ENCODE measurements at places on chromosomes 7 and 10.

DNA sequence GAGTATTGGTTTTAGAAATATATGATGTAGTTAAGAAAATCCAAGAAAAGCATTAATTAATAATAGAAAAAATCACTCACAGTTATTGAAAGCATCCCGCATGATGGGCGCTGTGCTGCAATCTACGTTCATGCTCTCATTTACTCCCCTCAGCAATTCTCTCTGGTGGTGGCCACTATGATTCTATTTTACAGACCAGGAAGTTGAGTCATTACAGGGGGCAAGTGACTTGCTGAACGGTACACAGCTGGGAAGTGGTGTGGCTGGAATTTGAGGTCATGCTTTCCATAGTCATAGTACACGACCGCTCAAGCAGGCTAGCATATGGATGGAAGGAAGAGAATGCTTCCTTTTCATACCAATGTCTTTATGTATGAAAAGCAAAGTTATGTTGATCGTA, 117.4 kb downstream of the TES start:
- DNase-seq = no peak

- DNase-seq = no peak
Measured at GRCh38 chr7:127578036-127578684, 7.2 kb downstream of the GCC1 start.

DNA sequence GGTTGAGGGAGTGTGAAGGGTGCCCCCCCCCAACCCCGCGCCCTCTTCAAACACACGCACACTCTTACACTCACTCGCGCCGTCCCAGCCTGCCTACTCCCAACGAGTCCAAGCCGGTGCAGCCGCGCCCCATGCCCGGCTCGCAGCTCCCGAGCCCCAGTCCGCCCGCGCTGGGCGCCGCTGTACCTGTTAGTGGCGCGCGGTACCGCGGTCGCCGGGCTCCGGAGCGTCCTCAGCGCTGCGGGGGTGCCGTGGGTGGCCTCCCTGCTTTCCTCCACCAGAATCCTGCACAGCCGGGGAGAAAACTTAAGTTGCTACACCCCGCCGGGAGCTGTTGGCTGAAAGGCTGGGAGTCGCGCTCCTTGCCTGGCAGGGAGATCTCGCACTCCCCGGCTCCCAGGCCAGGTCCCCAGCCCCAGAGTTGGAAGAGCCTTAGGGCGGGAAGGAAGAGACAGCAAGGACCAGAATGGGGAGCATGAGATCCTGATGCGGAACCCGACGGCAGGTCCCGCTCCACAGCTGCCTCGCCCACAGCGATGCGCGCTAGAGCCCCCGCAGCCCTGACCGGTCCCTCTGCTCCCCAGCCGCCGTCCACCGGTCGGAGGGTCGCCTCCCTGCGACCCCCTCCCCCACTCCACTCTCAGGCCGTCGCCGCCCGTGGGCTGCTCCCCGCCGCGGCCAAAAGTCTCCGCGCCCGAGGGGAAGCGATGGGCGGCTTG, 863 bp downstream of the ST8SIA6 start:
- DNase-seq = no peak

DNA sequence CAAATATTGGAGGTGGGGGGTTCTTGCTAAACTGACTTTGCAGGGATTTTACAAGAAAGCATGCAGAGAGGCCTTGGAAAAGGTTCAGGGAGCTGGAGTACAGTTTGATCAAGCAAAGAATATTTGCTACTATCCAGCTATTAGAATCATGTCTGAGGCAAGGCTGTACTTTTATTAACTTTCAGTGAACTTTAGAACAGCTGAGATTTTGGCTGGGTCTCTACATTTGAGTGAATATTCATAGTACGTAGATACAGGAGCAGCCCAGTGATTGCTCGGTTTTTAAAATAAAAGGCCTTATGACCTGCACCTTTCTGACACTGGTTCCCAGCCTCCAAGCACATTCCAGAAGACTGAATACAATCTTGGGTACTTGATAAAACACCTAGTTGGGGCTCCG, 496.8 kb upstream of the AKR1E2 start:
- DNase-seq = no peak

DNA sequence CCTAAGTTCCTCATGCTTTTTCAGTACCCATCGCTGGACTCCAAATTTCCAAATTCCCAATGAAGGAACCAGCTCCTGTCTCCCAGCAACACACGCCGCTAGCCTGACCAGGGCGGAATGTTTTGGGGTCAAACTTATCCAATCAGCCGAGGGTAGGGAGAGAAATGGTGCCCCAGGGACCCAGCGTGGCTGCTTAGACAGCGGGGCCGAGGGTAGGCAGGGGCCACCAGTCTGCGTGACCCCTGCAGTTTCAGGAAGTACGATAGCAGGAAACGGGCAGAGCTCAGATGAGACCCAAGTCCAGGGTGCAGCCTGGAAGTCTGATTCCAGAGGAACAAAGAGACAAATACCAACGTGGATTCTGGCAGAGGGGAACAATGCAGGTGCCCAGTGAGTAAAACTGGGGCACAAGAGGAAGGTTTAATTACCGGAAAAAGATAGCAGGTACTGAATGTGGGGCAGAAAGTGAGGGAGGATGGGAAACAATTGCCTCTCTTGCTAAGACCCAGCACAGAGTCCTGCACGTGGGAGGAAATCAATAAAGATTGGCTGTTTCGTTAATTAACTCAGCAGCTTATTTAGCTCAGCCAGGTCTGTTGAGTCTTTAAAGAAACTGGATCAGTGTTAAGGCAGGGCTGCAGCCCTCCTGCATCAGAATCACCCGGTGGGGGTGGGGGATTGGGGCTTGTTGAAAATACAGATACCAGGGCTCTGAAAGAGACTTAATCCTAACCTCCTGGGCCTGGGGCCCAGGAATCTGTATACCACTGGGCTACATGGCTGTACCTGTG, 50.4 kb upstream of the NFE2L3 start:
- DNase-seq = peak; percentile 5

GRCh38 chr10:34985823-34986222, 104.3 kb downstream of the CUL2 start:
- no peak for DNase-seq

DNA sequence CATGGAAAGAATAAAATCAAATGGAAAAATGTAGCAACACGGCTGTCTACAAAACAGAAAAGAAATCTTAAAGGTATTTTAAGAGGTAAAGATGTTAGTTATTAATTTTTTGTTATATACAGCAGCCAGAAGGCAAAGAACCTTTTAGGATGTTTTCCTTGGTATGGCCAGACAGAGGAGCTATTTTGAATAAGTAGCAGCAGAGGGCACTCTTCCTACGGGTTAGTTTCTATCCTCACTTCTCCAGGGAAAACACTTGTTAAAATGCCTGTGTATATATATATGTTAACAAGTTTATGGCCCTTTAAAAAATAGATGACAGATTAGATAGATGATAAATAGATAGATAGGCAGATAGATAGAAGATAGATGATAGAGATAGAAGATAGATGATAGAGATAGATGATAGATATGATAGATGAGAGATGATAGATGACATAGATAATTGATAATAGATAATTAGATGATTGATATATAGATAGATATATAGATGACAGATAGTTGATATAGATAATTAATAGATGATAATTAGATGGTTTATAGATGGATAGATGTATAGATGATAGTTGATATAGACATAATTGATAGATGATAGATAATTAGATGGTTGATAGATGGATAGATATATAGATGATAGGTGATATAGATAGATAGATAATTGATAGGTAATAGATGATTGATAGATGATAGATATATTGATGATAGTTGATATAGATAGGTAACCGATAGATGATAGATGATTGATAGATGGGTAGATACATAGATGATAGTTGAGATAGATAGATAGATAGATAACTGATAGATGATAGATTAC, 57.8 kb upstream of the WIPF3 start:
- peak; percentile 68 for DNase-seq

- DNase-seq = peak; percentile 54
Measured at GRCh38 chr10:117373823-117374505, 1.3 kb downstream of the PDZD8 start.

DNA sequence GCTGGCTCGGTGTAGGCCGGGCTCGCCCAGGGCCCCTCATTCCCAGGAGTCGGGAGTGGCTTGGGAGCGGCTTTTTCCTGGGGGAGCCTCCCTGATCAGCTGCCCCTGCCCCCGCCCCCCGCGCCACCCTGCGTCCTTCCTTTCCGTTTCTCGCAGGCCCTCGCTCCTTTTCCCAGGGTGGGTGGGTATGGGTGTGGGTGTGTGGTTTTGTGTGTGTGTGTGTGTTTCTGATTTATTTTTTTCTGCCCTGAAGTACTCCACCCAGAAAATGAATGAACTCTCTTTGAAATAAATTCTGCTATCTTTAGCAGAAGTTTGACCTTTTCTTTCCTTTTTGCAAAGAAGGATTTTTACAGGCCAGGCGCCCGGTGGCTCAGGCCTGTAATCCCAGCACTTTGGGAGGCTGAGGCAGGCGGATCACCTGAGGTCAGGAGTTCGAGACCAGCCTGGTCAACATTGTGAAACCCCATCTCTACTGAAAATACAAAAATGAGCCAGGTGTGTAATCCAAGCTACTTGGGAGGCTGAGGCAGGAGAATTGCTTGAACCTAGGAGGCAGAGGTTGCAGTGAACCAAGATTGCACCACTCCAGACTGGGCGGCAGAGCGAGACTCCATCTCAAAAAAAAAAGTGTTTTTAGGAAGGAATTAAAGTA, 30.0 kb upstream of the AP5Z1 start:
- DNase-seq = no peak

GRCh38 chr10:30437031-30437841, 3.3 kb downstream of the MAP3K8 start:
- DNase-seq = no peak

DNA sequence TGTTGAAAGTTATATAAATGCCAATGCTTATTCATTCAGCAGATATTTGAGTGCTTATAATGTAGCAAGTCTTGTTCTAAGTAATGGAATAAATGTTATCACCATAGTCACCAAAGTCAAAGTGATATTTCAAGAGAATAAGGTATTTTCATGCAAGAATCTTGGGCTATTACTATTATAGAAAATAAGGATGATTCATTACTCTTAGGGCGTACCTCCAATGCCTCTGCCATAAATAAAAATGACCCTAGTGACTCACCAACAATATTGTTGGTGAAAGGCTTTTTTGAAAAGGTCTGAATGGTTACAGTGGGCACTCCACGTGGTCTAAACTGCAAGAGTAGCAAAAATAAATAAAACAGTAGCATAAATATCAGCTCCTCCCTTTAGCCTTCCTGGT, 68.4 kb downstream of the RALA start:
- DNase-seq = no peak

DNA sequence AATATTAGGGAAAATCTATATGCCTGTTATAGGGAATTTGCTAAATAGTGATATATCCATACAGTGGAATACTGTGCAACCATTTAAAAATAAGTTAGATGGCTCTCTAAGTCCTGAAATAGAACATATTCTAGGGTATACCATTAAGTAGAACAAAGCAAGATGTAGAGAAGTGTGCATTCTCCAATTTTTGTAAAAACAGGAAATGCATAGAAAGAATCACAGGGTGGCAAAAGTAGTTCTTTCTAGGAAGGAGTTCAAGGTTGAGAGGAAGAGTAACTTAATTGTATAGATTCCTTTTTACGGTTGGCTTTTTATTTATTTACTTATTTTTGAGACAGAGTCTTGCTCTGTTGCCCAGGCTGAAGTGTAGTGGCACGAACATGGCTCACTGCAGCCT, 43.7 kb downstream of the ADD3 start:
- no peak for DNase-seq

DNA sequence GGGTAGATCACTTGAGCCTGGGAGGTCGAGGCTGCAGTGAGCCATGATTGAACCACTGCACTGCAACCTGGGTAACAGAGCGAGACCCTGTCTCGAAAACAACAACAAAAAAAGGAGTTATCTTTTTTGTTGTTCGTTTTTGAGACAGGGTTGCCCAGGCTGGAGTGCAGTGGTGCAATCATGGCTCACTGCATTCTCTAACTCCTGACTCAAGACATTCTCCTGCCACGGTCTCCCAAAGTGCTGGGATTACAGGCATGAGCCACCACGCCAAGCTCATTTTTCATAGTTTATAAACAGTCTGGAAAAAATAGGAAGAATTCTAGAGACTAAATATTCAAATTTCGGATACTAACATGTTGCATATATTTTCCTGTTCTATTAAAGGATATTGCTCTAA, 29.4 kb downstream of the SFXN4 start:
- DNase-seq = no peak

DNA sequence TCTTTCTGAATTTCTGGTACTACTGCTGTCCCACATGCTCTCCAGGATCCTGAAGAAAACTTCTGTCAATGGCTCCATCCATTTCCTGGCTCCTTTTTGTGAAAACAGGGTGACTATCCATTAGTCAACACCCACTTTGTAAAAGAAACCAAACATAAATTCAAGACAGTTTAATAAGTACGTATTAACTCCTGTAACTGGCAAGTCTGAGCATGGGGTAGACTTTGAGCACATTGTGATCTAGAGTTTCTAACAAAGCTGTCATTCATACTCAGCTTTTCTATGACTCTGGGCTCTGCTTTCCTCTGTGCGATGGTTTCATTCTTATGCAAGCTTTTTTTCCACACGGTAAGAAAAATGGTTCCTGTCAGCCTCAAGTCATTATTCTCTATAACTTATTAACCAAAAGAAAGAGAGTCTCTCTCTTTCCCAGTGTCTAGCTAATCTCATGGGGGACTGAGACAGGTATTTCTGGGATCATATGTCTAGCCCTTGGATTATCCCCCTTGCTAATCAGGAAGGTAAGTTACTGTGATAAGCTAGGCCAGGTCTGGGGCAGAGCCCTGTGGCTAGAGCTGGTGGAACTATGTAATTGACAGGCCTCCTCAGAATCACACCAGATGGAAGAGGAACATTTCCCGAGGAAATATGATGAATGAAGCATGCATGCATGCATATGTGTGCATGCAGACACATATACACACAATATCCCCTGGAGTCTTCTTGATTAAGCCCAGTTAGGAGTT, 98.5 kb downstream of the GNAI1 start:
- no peak for DNase-seq

GRCh38 chr7:117582219-117582704, 102.4 kb downstream of the CFTR start:
- no peak for DNase-seq

GRCh38 chr7:25073451-25073850, 51.6 kb downstream of the CYCS start:
- DNase-seq = no peak

- peak; percentile 43 for DNase-seq
Measured at GRCh38 chr10:71234004-71234894, 21.9 kb downstream of the UNC5B start.

DNA sequence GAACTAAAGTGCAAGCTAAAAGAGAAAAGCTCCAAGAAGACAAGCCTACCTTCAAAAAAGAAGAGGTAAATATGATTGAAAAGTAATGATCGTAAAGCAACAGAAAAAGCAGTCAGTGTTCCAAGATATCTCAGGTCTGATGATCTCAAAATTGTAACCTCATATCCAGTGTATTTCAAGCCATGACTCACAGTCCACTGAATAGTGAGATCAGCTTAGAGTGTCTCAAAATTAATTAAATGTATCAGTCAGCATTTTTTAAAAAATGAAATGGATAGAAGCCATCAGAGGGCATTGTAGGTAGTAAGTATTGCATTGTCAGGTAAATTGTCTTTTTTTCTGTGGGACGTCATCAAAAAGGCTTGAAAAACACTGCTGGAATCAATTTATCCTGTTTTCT, 50.6 kb upstream of the AGBL3 start:
- DNase-seq = no peak

GRCh38 chr7:156932006-156932405, 17.5 kb upstream of the NOM1 start:
- no peak for DNase-seq

- no peak for DNase-seq
Measured at GRCh38 chr7:101866328-101866727, 48.9 kb downstream of the CUX1 start.

GRCh38 chr10:32413513-32413912, 32.4 kb upstream of the CCDC7 start:
- no peak for DNase-seq

Measured in AML-193 (cell line).